Left forelimb (tissue), 1 donor: ENCODE measurements at places on chromosomes 3 and 15.

DNA sequence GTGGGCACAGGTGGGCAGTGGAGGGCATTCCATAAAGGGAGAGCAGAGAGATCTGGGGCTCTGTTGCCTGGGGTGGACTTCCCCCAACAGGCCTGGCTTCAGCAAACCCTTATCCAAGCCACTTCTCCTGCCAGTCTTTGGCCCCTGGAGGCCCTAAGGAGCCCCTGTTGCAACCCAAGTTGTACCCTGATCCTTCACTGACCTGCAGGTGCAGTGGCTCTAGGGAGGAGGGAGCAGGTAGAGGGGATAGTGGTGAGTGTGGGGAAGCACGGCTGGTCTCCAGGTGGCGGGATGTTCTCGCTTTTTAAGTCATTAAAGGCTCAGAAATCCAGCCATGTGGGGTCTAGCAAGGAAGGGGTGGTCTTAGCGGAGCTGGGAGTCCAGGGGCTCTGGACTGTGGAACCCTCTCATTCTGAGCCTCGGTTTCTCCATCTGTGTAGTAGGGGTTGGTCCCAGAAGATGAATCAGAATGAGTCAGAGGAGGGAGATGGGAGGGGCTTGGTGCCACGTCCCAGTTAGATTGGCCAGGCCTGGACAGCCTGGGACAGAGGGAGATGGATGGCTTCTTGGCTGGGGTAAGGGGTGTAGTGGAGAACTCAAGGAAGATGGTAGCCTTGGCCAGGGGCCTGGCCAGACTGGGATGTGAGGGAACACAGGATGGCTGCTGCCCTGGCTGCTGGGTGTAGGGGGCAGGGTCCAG lies 2.6 kb downstream of the ZBTB47 start:
- no peak for DNase-seq

GRCh38 chr15:66905185-66905584 lies 160.2 kb upstream of the SMAD3 start:
- no peak for DNase-seq

DNA sequence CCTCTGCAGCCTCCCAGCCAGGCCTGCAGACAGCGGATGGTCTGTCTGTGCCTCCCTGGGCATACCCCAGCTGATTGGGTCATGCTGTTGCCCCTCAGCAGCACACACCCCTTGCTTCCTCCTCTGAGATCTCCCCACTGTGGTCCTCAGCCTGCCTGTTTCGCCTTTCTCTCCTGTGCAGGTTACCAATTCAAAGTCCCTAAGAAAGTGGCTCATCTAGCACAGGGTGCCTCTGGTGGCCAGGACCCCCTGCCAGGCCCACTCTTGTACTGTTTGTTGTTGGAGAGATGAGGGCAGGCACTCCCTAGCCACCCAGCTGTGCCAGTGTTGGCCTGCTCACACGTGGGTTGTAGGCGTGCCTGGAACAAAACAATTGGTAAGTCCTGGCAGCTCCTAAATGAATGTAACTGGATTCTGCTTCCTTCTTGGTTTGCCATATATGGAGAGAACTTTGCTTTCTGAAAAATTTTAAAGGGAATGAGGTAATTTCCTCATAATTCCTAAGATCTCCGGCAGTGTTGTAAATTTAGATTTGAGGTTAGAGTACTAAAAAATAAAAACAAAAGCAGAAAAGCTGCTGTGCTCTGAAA lies 213.2 kb upstream of the IL12A start:
- no peak for DNase-seq

- no peak for DNase-seq
Observed at GRCh38 chr3:12948371-12948770, 107.0 kb upstream of the RPL32 start.

- no peak for DNase-seq
Observed at GRCh38 chr3:143222505-143222904, 102.9 kb downstream of the CHST2 start.

DNA sequence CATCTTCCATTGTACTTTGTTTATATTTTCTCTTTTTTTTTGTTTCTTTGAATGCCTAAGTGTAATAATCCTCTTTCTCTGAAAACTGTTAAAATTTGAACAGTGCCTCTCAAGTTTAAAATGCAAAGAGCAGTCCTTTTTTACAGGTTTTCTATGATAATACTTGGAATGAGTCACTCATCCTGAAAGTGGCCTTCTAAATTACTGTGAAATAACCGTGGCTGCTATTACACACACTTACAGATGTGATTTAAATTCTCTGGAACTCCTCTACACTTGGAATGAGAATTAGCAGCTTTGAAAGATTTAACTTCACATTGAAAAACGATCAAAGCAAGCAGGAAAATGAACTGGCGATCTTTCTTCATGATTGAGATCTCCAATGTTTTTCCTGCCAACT lies 105.9 kb downstream of the ROBO1 start:
- DNase-seq = no peak

- DNase-seq = no peak
Observed at GRCh38 chr3:50255251-50255615, 13.7 kb upstream of the SEMA3B start.

DNA sequence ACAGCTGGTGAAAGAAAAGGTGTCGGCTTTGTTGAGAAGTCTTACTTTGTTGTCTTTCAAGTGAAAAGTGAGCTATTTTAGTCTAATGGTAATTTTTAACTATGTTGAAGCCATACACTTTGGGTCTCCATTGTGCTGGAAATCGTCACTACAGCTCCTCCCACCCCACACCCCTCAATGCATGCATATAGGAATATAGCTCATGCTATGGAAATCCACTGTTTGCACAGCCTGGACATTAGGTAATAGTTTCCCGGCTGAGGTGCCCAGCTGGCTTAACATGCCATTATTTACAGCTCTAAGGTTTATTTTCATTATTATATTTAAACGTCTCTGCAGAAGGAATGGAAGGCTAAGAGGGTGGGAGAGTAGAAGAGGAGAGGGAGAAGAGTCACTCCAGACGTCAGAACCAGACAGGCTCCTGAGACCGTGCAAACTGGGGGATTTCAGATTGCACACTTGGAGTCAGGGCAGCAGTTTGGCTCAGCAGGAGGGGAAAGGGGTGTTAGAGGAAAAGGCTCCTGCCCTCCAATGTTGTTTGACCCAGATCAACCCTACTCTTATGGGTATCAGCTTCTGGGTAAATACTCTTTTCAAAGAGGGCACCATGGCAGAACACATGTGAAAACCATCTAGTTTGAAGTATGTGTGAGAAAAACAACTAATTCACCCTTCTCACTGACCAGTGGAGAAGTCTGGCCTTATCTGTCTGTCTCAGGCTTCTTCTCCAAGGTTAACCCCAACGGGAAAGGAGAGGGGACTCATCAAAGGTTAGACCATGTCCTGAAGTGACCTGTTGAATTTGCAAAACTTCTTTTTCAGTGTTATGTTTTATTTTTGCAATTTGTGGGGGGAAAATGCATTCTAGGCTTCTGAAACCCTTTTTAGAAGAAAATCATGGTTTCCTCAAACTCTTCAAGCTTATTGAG lies 218.7 kb upstream of the CTDSPL start:
- no peak for DNase-seq
